WTC11 (cell line): ENCODE measurements at places on chromosomes 1 and 21. TPM values are rescaled to one million over a fixed set of nuclear protein-coding genes. Genes with fewer than 3 reads are reported as not detected.

PTGER3 gene
- total RNA-seq = 0.46 to 0.66 TPM (median 0.50 TPM) in 3 replicates

LACTBL1 gene
- total RNA-seq = not detected in 3 replicates

FCAMR gene
- total RNA-seq = not detected in 3 replicates

GRCh38 chr1:152034324-152034653, 2.5 kb downstream of the S100A11 start:
- H3K27me3 ChIP-seq = peaks cover 9% of the 10 kb centered on the region
- no peak for DNase-seq
- peak overlapping the region; percentile 89; the same call in 1 of the 2 replicates for H3K4me3 ChIP-seq
- no peak overlapping the region for H3K27ac ChIP-seq
- peaks cover 40% of the 10 kb centered on the region for H3K4me1 ChIP-seq

FMO2 gene
- 0.16 to 0.23 TPM in 2 of 3 replicates, not detected in the other for total RNA-seq

GRCh38 chr1:60958001-60958400, 124.4 kb upstream of the NFIA start:
- 0 out of 2 replicates have a peak overlapping the region, but pooled peaks have one; percentile 5 for H3K27ac ChIP-seq
- DNase-seq = no peak
- no peaks in the 10 kb centered on the region; the same call in 1 of the 2 replicates for H3K27me3 ChIP-seq
- H3K4me1 ChIP-seq = peaks cover 15% of the 10 kb centered on the region
- H3K36me3 ChIP-seq = peaks cover 16% of the 10 kb centered on the region

LHX8 gene
- 0.25 to 0.39 TPM (median 0.37 TPM) in 3 replicates for total RNA-seq

FCRL6 gene
- not detected in 3 replicates for total RNA-seq

CATSPER4 gene
- 0.35 to 0.85 TPM (median 0.55 TPM) in 3 replicates for total RNA-seq

DNA sequence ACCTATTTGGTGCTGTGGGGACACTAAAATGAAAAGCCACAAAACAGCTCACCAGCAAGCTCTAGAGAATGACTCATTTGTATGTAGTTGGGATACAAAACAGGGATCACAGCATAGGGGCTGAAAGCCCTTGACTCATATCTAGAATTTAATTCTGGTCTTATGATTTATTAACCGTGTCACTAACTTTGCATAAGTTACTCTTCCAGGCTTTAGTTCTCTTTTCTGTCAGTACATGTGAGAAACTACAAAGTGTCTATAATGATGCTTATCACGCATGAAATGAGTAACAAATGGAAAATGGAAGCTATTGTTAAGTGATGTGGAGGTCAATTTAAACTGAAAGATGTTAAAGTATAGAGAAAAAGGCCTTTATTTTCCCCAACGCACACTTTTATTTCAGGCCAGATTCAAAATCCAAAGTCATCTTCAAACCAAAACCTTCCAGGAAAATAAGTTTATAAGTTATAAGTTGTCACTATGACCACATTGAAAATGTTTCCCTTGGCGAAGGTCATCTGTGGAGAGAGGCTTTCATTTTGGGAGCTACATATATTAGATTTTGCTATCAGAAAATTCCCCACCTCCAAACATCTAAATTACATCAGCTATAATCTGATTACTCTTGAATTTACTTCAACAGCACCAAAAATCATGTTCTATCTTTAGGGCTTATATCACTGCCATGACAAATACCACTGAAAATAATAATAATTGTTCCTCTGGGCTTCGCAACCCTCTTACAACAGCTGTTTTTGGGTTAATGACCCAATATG, 430.5 kb downstream of the MRPL39 start:
- peaks cover 12% of the 10 kb centered on the region for H3K4me1 ChIP-seq
- no peak overlapping the region for H3K4me3 ChIP-seq
- no peaks in the 10 kb centered on the region; the same call in 1 of the 2 replicates for H3K27me3 ChIP-seq
- H3K27ac ChIP-seq = no peak overlapping the region

GRCh38 chr1:236288620-236288976, 6.8 kb upstream of the ERO1B start:
- peaks cover 17% of the 10 kb centered on the region for H3K4me1 ChIP-seq
- no peak overlapping the region for H3K4me3 ChIP-seq
- no peak for DNase-seq
- H3K27me3 ChIP-seq = peaks cover 9% of the 10 kb centered on the region

TCP10L gene
- total RNA-seq = 1.2 to 1.6 TPM (median 1.4 TPM) in 3 replicates

DNA sequence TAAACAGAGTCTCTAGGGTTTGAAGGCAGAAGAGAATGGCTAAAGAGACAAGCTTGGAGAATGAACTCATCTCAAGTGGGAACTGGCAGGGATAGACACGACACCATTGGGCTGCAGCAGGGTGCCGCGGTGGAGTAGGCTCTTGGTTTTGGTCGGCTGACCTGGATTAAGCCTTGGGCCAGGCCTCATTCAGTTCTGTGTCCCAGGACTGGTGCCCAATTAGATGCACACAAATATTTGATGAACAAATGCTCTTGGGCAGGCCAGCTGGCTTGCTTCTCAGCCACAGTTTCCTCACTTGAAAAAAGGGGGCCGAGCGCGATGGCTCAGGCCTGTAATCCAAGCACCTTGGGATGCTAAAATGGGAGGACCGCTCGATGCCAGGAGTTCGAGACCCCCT, 53.4 kb upstream of the CITED4 start:
- peaks cover 4% of the 10 kb centered on the region; the same call in 1 of the 2 replicates for H3K4me1 ChIP-seq
- H3K27me3 ChIP-seq = no peaks in the 10 kb centered on the region; the same call in 1 of the 2 replicates
- H3K4me3 ChIP-seq = no peak overlapping the region
- H3K27ac ChIP-seq = no peak overlapping the region

DNA sequence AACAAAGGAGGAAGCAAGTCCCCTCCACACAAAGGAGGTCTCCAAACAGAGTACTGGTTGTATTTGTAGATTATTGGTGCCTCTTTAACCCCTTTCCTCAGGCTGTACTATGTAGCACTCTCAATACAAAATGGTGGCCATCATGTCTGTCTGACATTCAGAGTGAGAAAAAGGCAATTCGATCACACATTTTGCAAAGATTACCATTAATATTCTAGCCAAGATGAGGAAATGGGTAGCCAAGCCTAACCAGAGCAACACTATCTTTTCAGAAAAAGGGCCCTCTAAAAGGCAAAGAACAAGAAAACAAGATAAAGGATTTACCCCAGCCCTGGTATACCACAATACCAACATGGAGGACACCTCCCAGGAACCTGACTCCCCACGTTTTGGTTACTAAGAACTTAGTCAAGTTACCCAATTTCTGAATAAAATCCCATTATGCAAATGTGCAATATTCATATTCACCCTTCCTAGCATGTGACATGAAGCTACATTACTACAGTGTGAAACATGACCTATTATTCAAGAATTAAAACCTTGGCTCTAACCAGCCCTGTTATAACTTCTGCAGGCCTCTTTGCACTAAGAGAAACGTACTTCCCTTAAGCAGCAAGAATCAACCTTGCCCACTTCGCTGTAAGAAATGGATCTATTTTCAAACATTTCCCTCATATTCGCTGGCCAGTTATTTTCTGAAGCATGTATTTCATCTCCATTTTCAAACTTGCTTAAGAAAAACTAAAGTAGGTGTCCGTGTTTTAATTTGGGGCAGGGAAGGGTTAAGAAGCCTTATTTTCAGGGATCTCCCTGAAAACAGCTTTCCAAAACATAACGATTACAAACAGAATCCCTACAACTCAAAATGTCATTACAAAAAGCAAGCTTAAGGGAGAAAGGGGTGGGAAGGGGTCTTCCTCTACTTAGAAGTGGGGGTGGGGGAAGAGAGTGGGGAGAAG, 2.1 kb downstream of the KDM5B start:
- H3K27ac ChIP-seq = peak overlapping the region; percentile 90
- H3K27me3 ChIP-seq = no peaks in the 10 kb centered on the region; the same call in none of the 2 replicates
- H3K4me1 ChIP-seq = peaks cover 60% of the 10 kb centered on the region

LCE2A gene
- not detected in 3 replicates for total RNA-seq

IL12RB2 gene
- 0.50 to 1.1 TPM (median 0.81 TPM) in 3 replicates for total RNA-seq

KCNJ10 gene
- 1.4 to 1.6 TPM (median 1.4 TPM) in 3 replicates for total RNA-seq

GRCh38 chr1:228502522-228502921, 15.3 kb downstream of the RNF187 start:
- no peak overlapping the region for H3K27ac ChIP-seq
- no peak for DNase-seq
- H3K36me3 ChIP-seq = peaks cover 4% of the 10 kb centered on the region; the same call in 1 of the 2 replicates
- H3K4me3 ChIP-seq = no peak overlapping the region
- peaks cover 8% of the 10 kb centered on the region for H3K4me1 ChIP-seq
- H3K27me3 ChIP-seq = peaks cover 89% of the 10 kb centered on the region

DNA sequence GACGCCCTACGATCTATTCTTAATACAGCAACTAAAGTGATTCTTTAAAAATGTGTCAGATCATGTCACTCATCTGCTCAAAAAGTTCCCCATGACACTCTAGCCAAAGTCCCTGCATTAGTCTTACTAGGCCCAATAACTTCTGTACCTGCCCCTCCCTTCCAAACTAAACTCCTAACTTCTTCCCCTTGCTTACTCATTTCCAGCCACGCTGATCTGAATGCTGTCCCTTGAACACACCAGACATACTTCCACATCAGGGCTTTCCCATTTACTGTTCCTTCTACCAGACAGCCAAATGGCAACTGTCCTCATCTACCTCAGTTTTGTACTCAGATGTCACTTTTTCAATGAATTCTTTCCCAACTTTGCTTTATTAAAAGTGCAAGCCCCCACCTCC, 1.2 kb downstream of the PPT1 start:
- no peak for DNase-seq
- peaks cover 11% of the 10 kb centered on the region for H3K36me3 ChIP-seq
- H3K4me1 ChIP-seq = peaks cover 18% of the 10 kb centered on the region
- peak overlapping the region; percentile 92 for H3K4me3 ChIP-seq
- no peak overlapping the region for H3K27ac ChIP-seq
- peaks cover 20% of the 10 kb centered on the region for H3K27me3 ChIP-seq

DNA sequence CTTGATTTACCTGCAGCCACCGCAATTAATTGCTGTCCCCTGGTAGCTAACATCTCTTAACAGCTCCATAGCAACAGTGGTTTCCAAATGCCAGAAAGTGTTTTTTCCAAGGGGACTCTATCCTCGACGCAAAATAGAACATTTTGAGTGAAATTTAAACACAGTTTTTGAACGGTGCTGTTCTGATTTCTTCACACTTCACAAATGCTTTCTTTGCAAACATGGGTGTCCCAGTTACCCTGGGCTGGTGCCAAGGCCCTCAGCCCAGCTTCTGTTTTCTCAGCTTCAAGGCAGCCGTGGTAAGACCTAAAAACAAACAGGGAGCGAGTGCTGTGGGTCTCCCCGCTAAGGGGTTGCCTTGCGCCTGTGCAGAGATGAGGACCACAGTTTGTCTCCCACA, 147.3 kb upstream of the VAMP3 start:
- H3K4me3 ChIP-seq = no peak overlapping the region
- peaks cover 19% of the 10 kb centered on the region for H3K4me1 ChIP-seq
- DNase-seq = no peak
- no peak overlapping the region for H3K27ac ChIP-seq

GRCh38 chr21:36791695-36792470, 93.0 kb downstream of the SIM2 start:
- no peak overlapping the region for H3K27ac ChIP-seq
- H3K27me3 ChIP-seq = no peaks in the 10 kb centered on the region
